ENCODE measurements at places on chromosomes 7 and 10.

- no peak for DNase-seq
- H3K4me3 ChIP-seq = no peak overlapping the region
- peaks cover 82% of the 10 kb centered on the region for H3K27me3 ChIP-seq
- H3K36me3 ChIP-seq = no peaks in the 10 kb centered on the region
- no peak overlapping the region for H3K27ac ChIP-seq
Observed at GRCh38 chr7:19146699-19147098, 1.5 kb upstream of the FERD3L start.

DNA sequence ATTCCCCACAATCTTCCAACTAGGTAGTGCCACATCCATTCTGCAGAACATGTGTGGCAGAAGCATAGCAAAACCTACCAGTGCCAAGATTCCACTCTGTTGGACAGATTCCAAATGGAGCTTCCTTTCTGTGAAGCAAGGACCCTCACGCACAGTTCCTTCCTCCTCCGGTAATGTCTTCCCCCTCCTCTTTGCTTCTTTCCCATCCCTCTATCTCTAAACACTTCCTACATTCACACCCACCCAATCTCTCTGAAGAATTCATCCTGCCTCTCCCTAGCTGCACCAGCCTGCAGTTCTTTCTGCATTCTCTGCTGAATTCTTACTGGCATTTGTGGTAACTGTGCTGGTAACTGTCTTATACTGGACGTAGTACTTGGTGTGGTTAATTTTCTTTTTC lies 124.9 kb downstream of the RNLS start:
- DNase-seq = no peak
- no peak overlapping the region for H3K4me3 ChIP-seq
- H3K36me3 ChIP-seq = no peaks in the 10 kb centered on the region
- no peak overlapping the region for H3K27ac ChIP-seq
- H3K4me1 ChIP-seq = no peaks in the 10 kb centered on the region

DNA sequence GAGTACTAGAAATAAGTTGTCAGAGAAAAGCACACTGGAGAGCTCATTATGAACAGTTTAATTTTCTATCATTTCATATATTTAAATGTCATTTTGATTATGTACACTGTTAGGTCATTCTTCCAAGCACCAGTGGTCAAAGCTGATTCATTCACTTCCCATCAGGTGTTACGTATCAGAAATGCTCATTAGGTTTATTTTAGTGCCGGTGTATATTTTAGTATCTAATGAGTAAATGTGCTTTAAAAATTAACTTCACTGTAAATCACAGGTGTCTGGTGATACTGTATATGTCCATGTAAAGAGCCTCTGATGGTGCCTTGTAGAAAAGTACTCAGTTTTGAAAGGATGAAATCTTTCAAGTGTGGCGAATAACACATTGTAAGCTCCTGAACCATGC lies 3.5 kb downstream of the DMTF1 start:
- H3K4me3 ChIP-seq = peak overlapping the region; percentile 16
- peak overlapping the region; percentile 6 for H3K27ac ChIP-seq
- no peak for DNase-seq
- peaks cover 49% of the 10 kb centered on the region for H3K4me1 ChIP-seq

- no peak overlapping the region for H3K27ac ChIP-seq
- no peak overlapping the region for H3K4me3 ChIP-seq
Observed at GRCh38 chr10:43117777-43118583, 20.3 kb upstream of the CSGALNACT2 start.

DNA sequence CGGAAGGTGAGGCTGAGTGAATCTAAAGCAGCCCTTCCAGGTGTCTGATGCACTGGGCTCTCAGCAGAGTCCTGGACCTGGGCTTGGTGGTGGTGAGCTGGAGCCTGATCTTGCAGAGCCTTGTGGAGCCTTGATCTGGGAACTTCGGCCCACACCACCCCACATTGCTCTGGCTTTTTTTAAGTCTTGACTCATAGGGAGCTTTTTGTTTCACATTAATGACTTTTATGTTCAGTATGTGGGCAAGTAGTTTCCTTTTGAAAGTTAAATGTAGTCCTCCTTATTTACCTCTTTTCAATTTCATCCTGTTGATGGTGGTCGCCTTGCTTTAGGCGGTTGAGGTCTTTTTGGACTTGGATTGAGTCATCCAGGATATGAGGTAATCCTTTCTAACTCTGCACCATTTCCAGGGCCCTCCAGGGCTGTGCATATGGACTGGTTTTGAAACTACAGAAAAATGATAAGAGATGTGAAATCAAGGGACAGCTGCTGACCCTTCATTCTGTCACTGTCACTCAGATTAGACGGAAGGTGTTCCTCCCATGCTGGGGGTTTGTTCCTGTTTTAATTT lies 2.9 kb upstream of the NRAP start:
- H3K27me3 ChIP-seq = peaks cover 5% of the 10 kb centered on the region
- no peak for DNase-seq
- H3K27ac ChIP-seq = no peak overlapping the region
- H3K4me1 ChIP-seq = peaks cover 7% of the 10 kb centered on the region
- H3K36me3 ChIP-seq = no peaks in the 10 kb centered on the region
- no peak overlapping the region for H3K4me3 ChIP-seq

- peaks cover 21% of the 10 kb centered on the region for H3K4me1 ChIP-seq
- DNase-seq = no peak
- H3K36me3 ChIP-seq = no peaks in the 10 kb centered on the region
- no peak overlapping the region for H3K27ac ChIP-seq
Observed at GRCh38 chr7:74012842-74013249, 15.1 kb upstream of the ELN start.

DNA sequence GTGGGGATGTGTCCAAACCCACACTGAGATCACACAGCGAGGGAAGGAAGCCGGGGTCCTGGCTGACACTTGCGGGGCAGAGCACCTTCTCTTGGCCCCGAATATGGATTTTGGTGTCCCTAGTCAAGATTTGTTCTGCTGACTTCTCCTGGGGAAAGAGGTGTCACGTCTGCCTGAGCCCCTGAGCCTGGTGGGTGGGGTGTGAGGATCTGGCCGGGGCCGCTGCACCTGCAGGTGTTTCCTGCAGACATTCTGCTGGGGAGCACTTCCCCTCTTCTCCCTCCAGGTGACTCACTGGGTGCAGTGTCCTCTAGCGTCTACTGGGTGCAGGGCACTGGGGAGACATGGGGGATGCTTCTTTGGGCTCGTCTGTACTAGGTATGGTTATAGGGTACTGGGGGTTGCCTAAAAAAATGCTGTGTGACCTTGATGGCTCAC lies 99.2 kb downstream of the GRK5 start:
- H3K4me3 ChIP-seq = no peak overlapping the region
- H3K4me1 ChIP-seq = peaks cover 15% of the 10 kb centered on the region
- peak overlapping the region; percentile 19 for H3K27ac ChIP-seq
- DNase-seq = no peak
- no peaks in the 10 kb centered on the region for H3K27me3 ChIP-seq

GRCh38 chr7:159092701-159093121 lies 52.0 kb downstream of the VIPR2 start:
- no peak overlapping the region for H3K27ac ChIP-seq
- no peak overlapping the region for H3K4me3 ChIP-seq
- peak; percentile 28 for DNase-seq
- no peaks in the 10 kb centered on the region for H3K4me1 ChIP-seq
- H3K27me3 ChIP-seq = peaks cover under 1% of the 10 kb centered on the region
- no peaks in the 10 kb centered on the region for H3K36me3 ChIP-seq

GRCh38 chr10:14146025-14146424 lies 184.7 kb downstream of the FRMD4A start:
- DNase-seq = no peak
- peaks cover 57% of the 10 kb centered on the region for H3K27me3 ChIP-seq
- H3K27ac ChIP-seq = no peak overlapping the region

- peak overlapping the region; percentile 22 for H3K27ac ChIP-seq
- H3K27me3 ChIP-seq = no peaks in the 10 kb centered on the region
- no peak overlapping the region for H3K4me3 ChIP-seq
- H3K36me3 ChIP-seq = peaks cover 4% of the 10 kb centered on the region
Observed at GRCh38 chr7:81725003-81725811, 44.6 kb downstream of the HGF start.

DNA sequence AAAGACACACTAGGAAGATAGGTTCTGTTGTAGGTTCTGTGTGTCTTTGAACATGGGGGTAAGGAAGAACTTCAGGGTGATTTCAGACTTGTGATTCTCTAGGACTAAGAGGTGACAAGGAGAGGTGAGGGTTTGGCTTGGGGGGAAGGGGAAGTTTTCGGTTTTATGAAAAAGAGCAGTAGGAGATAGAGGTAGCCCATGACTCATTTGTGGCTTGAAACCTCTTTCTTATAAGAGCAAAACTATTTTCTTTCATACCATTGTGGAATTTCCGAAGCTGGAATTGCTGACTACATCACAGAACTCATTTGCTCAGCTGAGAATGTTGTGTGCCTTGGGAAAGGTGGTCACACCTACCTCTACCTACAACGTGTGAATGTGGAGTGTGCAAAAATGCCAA lies 39.6 kb upstream of the IKZF1 start:
- peaks cover 38% of the 10 kb centered on the region for H3K27me3 ChIP-seq

DNA sequence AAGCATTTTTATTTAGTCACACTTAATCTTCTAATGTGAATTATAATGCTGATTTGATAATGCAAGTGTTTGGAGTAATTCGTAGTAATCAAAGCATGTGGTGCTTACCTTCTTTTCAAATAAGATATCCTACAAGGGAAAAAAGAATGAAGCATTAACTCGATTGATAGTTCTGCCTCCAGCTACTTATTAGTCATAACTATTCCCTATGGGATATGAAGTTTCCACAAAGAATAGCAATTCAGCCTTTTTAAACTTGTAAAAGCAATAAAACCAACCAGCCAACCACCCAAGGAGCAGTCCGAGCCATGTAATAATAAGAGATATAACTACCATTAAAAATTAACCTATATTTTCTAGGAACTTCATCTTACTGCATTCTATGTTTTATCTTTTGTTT lies 11.6 kb downstream of the COL28A1 start:
- DNase-seq = no peak
- H3K4me1 ChIP-seq = no peaks in the 10 kb centered on the region
- H3K27me3 ChIP-seq = no peaks in the 10 kb centered on the region

GRCh38 chr10:87544721-87545120 lies 40.0 kb downstream of the MINPP1 start:
- H3K4me3 ChIP-seq = no peak overlapping the region
- H3K36me3 ChIP-seq = peaks cover 44% of the 10 kb centered on the region
- DNase-seq = no peak
- peak overlapping the region; percentile 76 for H3K27ac ChIP-seq

- no peaks in the 10 kb centered on the region for H3K27me3 ChIP-seq
- peaks cover 40% of the 10 kb centered on the region for H3K4me1 ChIP-seq
- H3K4me3 ChIP-seq = peak overlapping the region; percentile 74
- H3K36me3 ChIP-seq = peaks cover 11% of the 10 kb centered on the region
- DNase-seq = no peak
- peak overlapping the region; percentile 92 for H3K27ac ChIP-seq
Observed at GRCh38 chr7:107564553-107565298, 955 bp downstream of the DUS4L start.

DNA sequence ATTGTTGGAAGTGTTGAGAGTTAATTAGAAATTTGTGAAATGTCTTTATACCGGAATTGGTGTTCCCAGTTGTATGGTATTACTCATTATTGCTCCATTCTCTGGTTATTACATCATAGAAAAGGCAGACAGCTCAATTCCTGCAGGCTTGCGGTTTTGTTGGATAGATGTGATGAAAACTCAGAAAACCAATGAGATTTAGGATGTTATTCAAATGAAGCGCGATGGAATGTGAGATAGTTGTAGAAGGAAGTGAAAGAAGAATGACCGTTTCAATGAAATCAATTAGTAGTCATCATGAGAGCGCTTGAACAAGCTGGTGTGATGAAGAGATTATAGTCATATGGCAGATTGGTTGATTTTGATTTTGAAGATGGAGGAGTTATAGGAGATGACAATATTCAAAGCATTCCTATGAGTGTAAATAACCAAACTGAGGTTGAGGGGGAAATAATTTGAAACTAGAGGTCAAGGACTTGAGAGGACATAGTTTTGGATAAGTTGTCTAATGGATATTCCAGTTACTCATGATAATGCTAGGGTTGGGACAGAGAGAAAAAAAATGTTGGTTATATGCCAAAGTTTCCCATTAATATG lies 991.5 kb downstream of the NRG3 start:
- no peaks in the 10 kb centered on the region for H3K36me3 ChIP-seq
- H3K4me1 ChIP-seq = no peaks in the 10 kb centered on the region
- DNase-seq = no peak
- H3K27me3 ChIP-seq = peaks cover 4% of the 10 kb centered on the region
- no peak overlapping the region for H3K4me3 ChIP-seq

- no peak for DNase-seq
- no peaks in the 10 kb centered on the region for H3K36me3 ChIP-seq
- no peak overlapping the region for H3K4me3 ChIP-seq
- no peak overlapping the region for H3K27ac ChIP-seq
- no peaks in the 10 kb centered on the region for H3K27me3 ChIP-seq
Observed at GRCh38 chr10:5816170-5816569, 2.9 kb upstream of the GDI2 start.

DNA sequence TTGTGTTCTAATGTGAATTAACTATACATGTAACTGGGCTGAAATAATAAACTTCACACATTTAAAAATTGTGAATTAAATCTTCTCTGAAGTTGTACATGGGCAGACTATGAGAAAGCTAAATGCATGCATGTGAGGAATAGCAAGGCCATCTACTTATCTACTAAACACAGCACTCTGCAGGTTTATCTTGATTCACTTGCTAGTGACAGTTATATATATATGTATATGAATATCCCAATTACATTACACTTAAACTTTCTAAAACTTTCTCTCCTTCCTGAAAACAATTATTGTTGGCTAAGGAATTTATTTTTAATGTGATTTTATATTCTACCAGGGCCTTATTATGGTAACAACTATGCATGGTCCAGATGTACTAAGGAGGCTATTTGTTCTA lies 5.1 kb upstream of the SP4 start:
- no peak for DNase-seq
- no peaks in the 10 kb centered on the region for H3K27me3 ChIP-seq
- H3K27ac ChIP-seq = no peak overlapping the region
- H3K4me3 ChIP-seq = no peak overlapping the region

DNA sequence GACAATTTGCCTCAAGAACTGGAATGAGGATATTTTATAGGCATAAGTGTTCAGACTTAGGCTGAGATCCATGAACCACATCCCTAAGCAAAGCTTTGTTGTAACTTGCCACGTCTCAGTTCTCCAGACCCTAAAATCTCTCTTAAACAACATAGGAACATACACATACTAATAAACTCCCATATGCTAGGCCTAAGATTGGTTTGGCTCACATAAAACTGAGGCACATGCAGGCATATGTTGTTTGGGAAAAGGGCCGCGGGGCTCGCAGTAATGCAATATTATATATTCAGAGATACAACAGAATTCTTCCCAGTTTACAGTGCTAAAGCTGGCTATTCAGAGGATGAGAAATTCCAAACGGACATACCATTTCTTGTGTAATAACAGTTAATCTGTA lies 61.0 kb downstream of the DOCK4 start:
- H3K4me3 ChIP-seq = no peak overlapping the region
- peaks cover 24% of the 10 kb centered on the region for H3K4me1 ChIP-seq
- no peak for DNase-seq

- H3K4me1 ChIP-seq = peaks cover 19% of the 10 kb centered on the region
- no peak overlapping the region for H3K4me3 ChIP-seq
- DNase-seq = no peak
- no peaks in the 10 kb centered on the region for H3K36me3 ChIP-seq
- no peak overlapping the region for H3K27ac ChIP-seq
Observed at GRCh38 chr10:4265964-4266363, 481.0 kb upstream of the KLF6 start.

GRCh38 chr10:80187465-80188409 lies 17.6 kb downstream of the ANXA11 start:
- no peak overlapping the region for H3K4me3 ChIP-seq
- no peak for DNase-seq
- H3K4me1 ChIP-seq = peaks cover 19% of the 10 kb centered on the region
- H3K36me3 ChIP-seq = peaks cover 15% of the 10 kb centered on the region
- peak overlapping the region; percentile 70 for H3K27ac ChIP-seq
